ENCODE measurements at places on chromosomes 6 and 20. TPM values are rescaled to one million over a fixed set of nuclear protein-coding genes. Genes with fewer than 3 reads are reported as not detected.

TUBB2B gene
- total RNA-seq, result not detected

KIAA0408 gene
- 3.1 TPM for total RNA-seq

CYP21A2 gene
- total RNA-seq, result 0.72 TPM

UFL1 gene
- total RNA-seq, result 23.7 TPM

FUT9 gene
- not detected for total RNA-seq

SCUBE3 gene
- 0.22 TPM for total RNA-seq

DNA sequence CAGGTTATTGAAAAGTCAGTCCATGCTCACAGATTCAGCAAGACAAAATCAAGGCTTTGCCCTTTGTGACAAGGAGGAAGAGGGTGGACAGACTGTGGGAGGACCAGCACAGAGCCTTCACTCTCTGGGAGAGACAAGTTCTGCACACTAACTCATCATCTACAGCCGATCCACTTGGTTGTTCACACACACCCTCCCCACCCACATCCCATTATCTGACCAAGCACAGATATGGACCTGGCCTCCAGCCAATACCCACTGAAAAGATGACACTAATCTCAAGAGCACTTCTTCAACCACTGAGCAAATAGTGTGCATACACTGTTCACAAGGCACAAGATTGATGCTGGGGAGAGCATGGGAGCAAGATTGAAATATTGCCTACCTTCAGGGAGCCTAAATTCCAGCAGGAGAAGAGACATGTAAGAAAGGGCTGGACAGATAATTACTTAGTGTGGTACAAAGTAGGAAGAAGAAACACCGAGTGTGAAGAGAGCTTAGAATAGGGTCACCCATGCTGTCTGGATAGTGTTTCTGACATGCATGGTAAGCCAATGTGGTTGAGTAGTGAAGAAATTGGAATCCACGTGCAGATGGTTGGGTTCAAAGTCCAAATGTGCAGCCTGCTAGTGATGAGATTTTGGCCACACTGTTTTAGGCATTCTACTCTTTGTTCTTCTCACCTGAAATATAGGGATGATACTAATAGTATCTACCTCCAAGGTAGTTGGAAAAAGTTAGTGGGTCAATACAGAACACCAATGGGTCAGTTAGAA lies 21.7 kb upstream of the IL17A start:
- H3K27ac ChIP-seq, result no peak overlapping the region
- H3K4me1 ChIP-seq, result peaks cover 3% of the 10 kb centered on the region
- peaks cover 43% of the 10 kb centered on the region for H3K27me3 ChIP-seq
- H3K4me3 ChIP-seq, result no peak overlapping the region
- no peaks in the 10 kb centered on the region for H3K36me3 ChIP-seq

DNA sequence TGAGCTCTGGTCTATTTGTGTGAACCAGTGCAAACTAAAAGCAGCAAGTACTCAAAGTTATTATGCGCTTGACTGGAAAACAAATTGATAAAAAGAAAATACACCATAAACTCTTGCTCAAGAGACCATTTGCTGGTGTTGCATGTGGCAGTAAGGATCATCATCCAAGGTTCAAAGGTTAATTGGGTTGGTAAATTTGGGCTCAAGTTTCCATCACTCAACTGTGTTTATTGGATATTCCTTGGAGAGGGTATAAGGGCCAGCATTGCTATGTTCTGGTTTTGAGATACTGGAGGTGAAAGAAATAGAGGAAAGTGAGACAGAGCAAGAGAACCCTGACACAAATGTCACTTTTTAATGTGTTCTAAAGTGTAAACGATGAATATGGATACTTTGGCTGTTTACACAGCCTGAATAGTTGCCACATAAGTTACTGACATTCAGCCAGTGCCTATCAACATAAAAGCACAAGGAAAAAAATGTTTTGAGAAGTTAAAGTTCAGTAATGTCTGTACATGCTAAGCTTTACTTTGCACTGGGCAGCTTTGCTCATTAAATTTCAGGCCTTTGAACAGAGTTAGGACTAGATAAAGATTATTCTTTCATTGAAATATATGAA lies 736.1 kb downstream of the HDGFL1 start:
- H3K27ac ChIP-seq, result no peak overlapping the region
- DNase-seq, result no peak

GRCh38 chr6:122733259-122733658 lies 46.3 kb upstream of the FABP7 start:
- H3K4me3 ChIP-seq, result no peak overlapping the region
- no peaks in the 10 kb centered on the region for H3K4me1 ChIP-seq
- no peak overlapping the region for H3K27ac ChIP-seq
- H3K27me3 ChIP-seq, result peaks cover 35% of the 10 kb centered on the region
- DNase-seq, result no peak

GRCh38 chr20:31566319-31566657 lies 38.8 kb upstream of the ID1 start:
- peaks cover 10% of the 10 kb centered on the region for H3K4me1 ChIP-seq
- H3K27ac ChIP-seq, result no peak overlapping the region
- DNase-seq, result no peak
- peaks cover 10% of the 10 kb centered on the region for H3K36me3 ChIP-seq

DNA sequence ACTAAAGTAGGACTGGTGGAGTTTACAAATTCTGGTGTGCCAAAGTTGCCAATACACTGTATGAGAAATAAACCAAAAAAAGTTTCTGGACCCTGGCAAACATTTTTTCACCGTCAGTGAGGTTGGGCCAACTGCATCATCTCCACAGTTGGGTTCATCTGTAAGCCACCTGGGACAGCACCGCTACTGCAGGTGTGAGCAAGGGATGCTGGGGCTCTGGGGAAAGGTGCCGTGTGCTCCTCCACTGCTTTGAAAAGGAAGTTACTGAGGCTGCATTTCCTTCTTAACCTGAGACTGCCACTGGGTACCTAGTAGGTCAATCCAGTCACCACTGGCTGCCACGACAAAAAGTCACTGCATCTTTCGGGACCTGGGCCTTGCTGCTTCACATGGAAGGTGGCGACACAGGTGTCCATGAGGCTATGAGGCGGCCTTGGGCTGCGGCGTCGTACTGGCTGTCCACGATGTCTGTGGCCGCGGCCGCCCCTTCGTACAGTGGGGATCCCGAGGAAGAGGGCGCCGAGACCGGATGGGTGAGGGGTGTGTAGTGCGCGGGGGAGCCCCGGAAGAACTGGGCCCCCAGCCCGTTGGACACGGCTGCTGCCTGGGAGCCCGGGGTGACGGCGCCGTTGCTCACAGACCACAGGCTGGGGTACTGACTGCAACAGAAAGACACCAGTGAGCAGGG lies 9.6 kb downstream of the TBXT start:
- H3K27me3 ChIP-seq, result peaks cover 14% of the 10 kb centered on the region
- DNase-seq, result no peak
- H3K4me1 ChIP-seq, result no peaks in the 10 kb centered on the region
- no peak overlapping the region for H3K27ac ChIP-seq

DNA sequence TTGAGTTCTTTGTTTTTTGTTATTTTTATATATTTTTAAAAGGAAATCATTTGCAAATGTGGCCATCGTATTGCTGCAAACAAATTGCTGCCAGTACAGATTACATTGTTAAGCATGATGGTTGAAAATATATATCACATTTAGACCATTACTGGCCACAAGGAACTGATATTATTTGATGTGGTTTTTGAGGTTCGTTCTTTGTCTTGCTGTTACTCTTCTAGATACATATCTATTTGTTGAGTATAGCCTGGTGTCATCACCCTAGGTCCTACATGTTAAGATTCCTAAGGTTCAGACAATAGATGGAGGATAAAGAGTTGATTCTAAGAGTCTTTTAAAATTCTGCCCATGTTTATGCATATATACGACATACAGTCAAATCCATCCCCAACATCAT lies 306.0 kb downstream of the FARS2 start:
- peaks cover 32% of the 10 kb centered on the region for H3K36me3 ChIP-seq
- DNase-seq, result no peak
- no peak overlapping the region for H3K4me3 ChIP-seq
- H3K27ac ChIP-seq, result no peak overlapping the region
- H3K27me3 ChIP-seq, result no peaks in the 10 kb centered on the region
- peaks cover 12% of the 10 kb centered on the region for H3K4me1 ChIP-seq

GRCh38 chr6:19991176-19991575 lies 154.0 kb downstream of the ID4 start:
- no peaks in the 10 kb centered on the region for H3K36me3 ChIP-seq
- no peak overlapping the region for H3K27ac ChIP-seq
- peaks cover 2% of the 10 kb centered on the region for H3K27me3 ChIP-seq

DNA sequence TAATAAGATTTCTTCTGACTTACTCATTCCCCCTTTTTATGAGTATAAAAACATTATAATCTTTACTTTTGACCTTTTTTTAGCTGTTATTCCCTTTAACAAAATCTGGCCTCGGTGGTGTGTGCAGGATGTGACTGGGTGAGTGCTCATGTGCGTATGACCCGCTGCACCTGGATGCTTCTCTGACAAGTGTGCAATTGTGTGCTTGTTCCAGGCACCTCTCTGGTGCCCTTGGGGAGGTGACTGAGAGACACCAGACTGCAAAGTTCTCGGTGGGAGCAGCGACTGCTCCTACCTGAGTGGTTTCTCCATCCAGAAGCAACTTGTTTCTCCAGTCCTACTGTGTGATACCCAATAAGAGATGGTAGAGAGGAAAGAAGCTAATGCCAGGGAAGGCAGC lies 65.0 kb downstream of the ISM1 start:
- DNase-seq, result no peak
- H3K4me1 ChIP-seq, result peaks cover 4% of the 10 kb centered on the region
- H3K36me3 ChIP-seq, result peaks cover 8% of the 10 kb centered on the region
- H3K4me3 ChIP-seq, result no peak overlapping the region

DNA sequence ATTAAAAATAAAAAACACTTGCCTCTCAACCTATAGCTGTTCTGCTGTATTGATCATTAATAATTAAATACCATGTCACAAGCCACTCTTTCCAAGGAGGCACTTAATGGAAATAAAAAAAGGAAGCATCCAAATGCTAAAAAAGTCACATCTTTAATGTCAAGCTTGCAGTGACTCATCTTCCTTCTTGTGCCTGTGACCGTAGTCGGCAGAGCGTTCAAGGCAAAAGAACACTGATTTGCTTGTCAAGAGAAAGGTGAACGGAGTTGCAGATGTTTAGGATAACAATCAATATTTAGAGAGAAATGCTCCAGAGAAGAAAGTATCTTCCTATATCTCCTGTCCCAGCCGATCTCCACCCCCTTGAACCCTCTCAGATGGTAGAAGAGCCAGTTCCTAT lies 341.0 kb upstream of the OPRM1 start:
- H3K4me3 ChIP-seq, result no peak overlapping the region
- H3K36me3 ChIP-seq, result no peaks in the 10 kb centered on the region
- no peaks in the 10 kb centered on the region for H3K27me3 ChIP-seq
- H3K27ac ChIP-seq, result no peak overlapping the region

GRCh38 chr20:1685304-1686052 lies 27.9 kb upstream of the SIRPG start:
- H3K4me1 ChIP-seq, result peaks cover 57% of the 10 kb centered on the region
- H3K27ac ChIP-seq, result peak overlapping the region; percentile 92
- DNase-seq, result no peak
- peaks cover 32% of the 10 kb centered on the region for H3K36me3 ChIP-seq
- H3K4me3 ChIP-seq, result peak overlapping the region; percentile 89

- peak; percentile 56 for DNase-seq
- H3K4me1 ChIP-seq, result peaks cover 21% of the 10 kb centered on the region
- H3K27ac ChIP-seq, result peak overlapping the region; percentile 86
- peaks cover 11% of the 10 kb centered on the region for H3K36me3 ChIP-seq
- H3K27me3 ChIP-seq, result no peaks in the 10 kb centered on the region
- H3K4me3 ChIP-seq, result peak overlapping the region; percentile 97
Measured at GRCh38 chr6:135181333-135182070, 394 bp downstream of the MYB start.

DNA sequence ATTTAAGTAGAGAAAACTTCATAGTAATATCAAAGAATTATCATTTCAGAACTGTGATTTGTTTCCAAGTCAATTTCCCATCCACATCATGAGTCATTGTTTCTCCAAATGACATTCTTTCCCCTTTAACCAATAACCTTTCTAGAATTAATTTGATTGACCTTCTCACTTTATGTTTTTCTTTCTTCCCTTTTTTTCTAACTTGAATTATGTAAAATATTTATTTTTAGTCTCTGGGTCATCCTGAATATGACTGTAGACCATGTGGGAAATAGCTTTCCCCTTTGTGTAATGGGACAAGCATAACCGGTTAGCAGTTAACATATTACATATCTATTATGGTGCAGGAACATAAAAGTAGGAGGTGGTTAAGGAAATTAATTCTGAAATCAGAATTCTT lies 291.1 kb downstream of the GJA1 start:
- H3K27me3 ChIP-seq, result no peaks in the 10 kb centered on the region
- no peaks in the 10 kb centered on the region for H3K4me1 ChIP-seq
- H3K27ac ChIP-seq, result no peak overlapping the region

DNA sequence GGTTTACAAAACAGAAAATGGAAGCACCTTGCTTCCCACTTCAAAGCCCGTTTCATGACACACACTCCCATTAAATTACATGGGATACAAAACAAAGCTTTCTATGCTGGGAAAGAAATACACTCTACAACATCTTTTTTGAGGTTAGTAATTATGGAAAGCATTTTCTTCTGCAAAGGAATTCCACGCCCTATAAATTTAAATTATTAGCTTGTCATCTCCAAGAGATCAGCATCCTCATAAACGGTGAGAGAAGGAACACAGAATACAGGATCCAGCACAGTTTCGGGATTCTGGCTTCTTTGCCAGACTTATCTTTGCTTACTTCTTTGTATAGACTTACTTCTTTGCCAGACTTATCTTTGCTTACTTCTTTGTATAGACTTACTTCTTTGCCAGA lies 1.3 kb upstream of the SMPDL3A start:
- H3K27me3 ChIP-seq, result peaks cover 80% of the 10 kb centered on the region
- DNase-seq, result no peak
- no peak overlapping the region for H3K4me3 ChIP-seq

- H3K36me3 ChIP-seq, result no peaks in the 10 kb centered on the region
- no peak overlapping the region for H3K4me3 ChIP-seq
- H3K27ac ChIP-seq, result no peak overlapping the region
- no peaks in the 10 kb centered on the region for H3K4me1 ChIP-seq
- H3K27me3 ChIP-seq, result peaks cover 18% of the 10 kb centered on the region
- no peak for DNase-seq
Measured at GRCh38 chr6:148548065-148548748, 198.6 kb upstream of the UST start.

DNA sequence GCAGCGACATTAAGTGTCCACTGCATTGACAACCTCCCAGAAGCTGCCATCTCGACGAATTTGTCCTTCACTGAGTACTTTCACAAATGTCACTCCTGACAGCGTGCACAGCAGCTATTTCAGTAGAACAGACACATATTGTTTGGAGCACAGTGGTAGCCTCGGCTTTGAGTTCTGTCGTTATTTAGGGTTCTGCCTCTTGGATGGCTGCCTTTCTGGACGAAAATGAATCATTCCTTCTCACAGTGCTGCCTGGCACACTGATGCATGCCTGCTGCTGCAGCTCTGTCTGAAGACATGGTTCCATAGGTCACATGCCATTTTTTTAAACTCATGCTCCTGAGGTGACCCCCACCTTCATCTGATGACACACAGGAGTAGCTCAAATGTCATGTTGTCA lies 477.0 kb downstream of the C6orf118 start:
- no peak overlapping the region for H3K4me3 ChIP-seq
- H3K27ac ChIP-seq, result no peak overlapping the region
- no peak for DNase-seq
- no peaks in the 10 kb centered on the region for H3K4me1 ChIP-seq
- no peaks in the 10 kb centered on the region for H3K27me3 ChIP-seq
